CD4-positive, alpha-beta T cell treated with Interleukin-1 beta for 1 hour (primary cell): ENCODE measurements at places on chromosomes 11 and 22.

DNA sequence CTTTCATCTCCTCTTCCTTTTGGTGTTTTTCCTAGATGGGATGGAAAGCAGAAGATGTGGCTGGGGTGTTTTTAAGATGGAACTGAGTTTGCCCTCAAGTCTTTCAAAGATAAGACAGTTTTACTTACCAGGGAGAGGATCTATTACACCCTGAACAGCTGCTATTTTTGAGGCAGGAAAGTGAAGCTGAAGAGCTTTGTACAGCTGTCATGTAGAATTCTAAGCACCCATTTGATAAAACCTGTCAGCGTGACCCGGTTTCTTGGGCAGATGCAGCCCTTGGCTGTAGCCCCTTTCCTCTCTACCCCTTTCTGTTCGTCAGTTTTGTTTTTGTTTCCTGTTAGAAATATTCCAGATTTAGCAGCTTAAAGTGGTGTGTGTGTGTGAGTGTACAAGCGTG, 35.2 kb downstream of the FAT3 start:
- no peak for DNase-seq

- DNase-seq, result peak; percentile 61
These were observed 4.0 kb downstream of the TRIM6 start for GRCh38 chr11:5600374-5600851.

- DNase-seq, result no peak
These were observed 423.9 kb downstream of the MN1 start for GRCh38 chr22:27377501-27378295.

DNA sequence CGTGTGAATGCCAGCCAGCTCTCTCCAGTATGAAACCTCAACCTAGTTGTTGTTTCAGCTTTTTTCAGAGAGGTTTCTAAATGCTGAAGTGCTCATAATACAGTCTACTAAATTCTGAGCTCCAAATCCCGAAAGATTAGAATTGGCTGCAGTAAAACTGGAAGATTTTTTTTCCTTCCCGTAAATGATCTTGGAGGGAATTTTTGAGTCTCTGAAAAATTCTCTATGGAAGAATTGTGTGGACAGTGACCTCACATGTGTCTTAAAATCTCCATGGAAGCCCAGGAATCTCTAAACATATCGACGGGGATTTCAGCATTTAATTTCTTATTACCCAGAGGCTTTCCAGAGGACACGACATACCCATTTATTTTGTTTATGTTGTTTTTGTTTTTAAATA, 1499.2 kb downstream of the LRRC4C start:
- DNase-seq, result no peak

GRCh38 chr22:28239941-28240340, 320.9 kb upstream of the PITPNB start:
- no peak for DNase-seq
